ENCODE measurements at places on chromosomes 5 and 9.

DNA sequence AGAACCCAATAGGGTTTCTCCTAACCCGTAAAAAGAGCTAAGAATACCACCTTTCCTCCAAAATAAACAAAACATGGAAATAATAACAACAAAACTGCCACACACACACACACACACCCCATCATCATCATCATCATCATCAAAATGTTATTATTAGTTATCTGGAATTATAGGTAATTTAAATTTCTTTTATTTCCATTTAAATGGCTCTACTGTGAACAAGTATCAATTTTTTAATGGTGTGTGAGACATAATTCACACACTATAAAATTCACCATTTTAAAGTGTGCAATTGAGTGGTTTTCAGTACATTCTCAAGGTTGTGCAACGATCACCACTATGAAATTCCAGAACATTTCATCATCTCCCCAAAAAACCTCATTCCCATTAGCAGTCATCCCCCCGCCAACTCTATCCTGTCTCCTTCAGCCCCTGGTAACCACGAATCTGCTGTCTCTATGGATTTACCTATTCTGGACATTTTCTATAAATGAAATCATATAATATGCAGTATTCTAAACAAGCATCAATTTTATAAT, 172.7 kb downstream of the ROR2 start:
- DNase-seq: no peak

DNA sequence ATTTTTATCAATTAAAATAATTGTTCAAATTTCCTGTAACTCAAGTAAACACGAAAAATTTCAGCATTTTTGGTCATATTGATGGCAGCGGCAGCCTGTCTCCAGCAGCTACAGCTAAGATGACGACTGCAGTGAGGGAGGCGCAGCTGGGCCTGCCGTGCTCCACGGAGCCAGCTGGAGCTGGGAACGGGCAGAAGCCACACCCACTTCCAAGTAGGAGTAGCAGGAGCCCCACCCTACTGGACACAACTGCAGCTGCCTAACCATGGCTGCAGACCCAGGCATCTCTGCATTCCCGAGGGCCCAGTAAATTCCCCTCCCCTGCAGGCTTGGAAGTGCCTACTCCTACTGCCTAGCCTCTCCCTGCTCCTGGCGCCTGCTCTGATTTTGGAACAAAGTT, 2031.7 kb downstream of the EFNA5 start:
- DNase-seq: no peak

DNA sequence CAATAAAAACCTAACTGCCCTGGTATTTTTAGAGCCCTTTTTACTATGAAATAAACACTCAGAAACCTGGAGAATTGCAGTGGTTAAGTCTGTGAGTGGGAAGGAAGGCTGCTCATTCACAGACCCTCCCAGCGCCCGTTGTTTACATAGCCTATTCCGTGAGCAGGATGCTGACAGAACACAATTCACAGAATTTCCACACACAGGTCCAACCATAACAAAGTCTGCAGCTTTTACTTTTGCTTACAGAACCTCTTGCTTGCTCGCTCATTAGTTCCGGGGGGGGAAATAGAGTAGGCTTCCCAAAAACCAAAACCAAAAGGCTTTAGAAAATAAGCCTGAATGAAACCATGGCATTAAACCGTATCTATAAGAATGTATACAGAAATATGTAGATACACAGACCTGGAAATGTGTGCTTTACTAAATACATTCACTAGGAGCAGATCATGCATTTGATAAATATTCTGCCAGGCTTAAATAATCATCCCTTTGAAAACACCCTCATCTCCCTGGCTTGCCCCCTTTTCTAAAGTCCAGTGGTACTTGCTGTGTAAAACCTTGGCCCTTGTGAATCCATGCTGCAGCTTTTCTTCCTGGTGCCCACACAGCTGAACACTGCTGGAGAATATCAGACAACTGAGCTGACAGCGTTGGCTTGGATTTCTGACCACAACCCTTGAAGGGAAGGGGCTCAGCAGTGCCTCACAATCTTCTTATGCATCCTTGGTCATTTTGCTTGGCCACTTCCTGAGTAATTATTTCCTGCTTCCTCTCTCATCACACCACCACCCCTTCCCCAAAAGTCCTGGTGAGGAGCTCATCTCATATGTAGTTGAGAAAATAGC, 128.0 kb downstream of the FANCC start:
- DNase-seq: no peak

DNA sequence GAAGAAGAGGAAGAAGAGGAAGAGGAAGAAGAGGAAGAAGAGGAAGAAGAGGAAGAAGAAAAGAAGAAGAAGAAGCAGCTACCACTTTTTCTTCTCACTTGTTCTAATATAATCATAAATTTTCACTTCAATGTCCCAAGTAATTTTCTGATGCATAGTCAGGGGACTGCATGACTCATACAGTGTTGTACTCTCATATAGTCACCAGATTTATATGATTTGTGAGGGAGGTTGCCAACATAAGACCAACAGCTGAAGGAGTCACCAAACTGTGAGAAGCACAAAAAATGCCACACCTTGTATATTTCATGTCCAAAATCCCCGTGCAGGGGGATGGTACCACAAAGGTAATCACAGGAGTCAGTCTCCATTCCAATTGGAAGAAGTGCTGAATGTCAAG, 32.7 kb upstream of the DMRTA1 start:
- no peak for DNase-seq

- DNase-seq: no peak
Measured at GRCh38 chr5:58318468-58318867, 141.4 kb downstream of the PLK2 start.

DNA sequence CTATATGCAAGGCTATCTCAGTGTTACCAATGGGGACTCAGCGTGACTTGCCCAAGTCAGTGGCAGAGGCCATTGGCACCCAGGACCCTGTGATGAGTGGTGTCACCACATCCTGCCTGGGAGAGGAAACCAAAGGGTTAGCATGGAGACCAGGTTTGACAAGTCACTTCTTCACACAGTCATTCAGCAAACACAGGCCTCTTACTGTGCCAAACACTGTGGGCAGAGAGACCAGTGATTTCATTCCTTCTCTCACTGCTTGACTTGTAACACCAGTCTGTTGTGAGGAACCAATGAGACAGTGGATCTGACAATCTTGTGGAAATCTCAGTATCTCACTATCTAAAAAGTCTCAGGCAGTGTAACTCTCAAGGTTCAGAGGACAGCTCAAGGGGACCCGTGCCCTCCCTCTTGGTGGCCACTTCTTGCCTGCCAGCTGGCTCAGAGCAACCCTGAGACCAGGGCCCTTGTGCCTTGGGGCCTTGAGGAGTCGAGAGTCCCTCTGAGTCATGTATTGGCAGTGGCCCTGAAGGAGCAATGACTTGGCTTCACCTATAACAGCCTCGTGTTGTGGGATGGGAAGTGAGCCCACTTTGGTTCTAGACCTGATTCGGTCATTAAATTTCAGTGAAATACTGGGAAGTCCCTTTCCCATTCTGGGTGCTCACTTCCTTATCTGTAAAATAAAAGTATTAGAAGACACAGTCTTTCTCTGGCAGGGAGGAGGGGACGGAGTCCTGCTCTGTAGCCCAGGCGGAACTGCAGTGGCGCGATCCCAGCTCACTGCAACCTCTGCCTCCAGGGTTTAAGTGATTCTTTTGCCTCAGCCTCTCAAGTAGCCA, 1.6 kb downstream of the FABP6 start:
- no peak for DNase-seq

GRCh38 chr5:78549043-78549442, 99.5 kb downstream of the LHFPL2 start:
- DNase-seq: no peak

- DNase-seq: no peak
Measured at GRCh38 chr5:68994645-68995044, 99.2 kb upstream of the SLC30A5 start.

GRCh38 chr5:68334553-68334886, 119.0 kb downstream of the PIK3R1 start:
- no peak for DNase-seq

GRCh38 chr5:1480217-1480616, 35.0 kb upstream of the SLC6A3 start:
- DNase-seq: no peak

DNA sequence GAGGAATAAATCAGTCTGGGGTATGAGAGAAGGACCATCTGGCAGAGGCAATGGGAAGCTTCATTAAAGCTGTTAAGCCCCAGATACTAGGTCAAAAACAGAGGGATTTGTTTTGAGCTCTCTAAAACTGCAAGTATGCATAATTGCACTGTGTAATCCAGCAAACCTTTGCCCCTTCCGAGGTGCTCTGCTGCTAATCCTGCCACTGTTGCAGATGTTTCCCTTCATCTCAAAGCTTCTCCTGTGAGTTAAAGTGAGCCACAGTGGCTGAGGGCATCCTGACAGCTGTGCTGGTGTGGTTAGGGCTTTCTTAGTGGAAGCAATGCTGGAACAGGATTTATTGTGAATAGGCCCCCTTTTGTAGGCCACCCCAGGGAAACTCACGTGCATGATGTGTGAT, 160.3 kb upstream of the TRPC7 start:
- no peak for DNase-seq

GRCh38 chr9:107307331-107307730, 24.3 kb downstream of the RAD23B start:
- DNase-seq: no peak

DNA sequence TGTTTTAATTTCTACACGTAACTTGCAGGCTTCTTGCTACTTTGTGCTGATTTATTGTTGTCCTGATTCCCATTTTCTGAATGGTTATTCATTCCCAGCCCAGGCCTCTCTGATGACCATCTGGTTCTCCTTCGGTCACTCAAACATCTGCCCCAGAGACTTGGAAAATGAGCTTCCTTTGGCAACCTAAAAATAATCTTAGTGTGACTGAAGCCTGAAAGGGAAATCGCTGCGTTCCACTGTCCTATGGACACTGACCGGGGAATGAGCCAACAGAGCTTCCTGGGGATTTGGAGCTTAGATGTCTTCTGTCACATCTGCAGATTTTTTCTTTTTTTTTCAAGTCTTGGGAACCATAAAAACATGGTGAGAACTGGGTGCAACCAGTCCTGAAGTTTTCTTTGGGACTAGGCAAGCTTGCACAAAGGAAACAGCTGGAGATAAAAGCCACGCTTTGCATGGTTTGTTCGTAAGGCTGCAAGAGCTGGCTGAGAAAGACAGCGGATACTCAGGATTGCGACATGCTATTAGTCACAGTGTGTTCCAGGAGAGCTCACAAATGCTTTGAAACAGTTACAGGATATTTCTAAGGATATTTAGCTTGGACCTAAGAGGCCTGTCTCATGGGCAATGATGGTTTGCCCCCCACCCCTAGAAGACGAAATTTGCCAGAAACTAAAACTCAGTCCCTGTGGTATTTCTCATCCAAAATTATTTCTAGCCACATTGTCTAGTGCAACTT, 146.2 kb downstream of the GOLPH3 start:
- DNase-seq: no peak

- no peak for DNase-seq
Measured at GRCh38 chr5:67815455-67816391, 399.8 kb upstream of the PIK3R1 start.

DNA sequence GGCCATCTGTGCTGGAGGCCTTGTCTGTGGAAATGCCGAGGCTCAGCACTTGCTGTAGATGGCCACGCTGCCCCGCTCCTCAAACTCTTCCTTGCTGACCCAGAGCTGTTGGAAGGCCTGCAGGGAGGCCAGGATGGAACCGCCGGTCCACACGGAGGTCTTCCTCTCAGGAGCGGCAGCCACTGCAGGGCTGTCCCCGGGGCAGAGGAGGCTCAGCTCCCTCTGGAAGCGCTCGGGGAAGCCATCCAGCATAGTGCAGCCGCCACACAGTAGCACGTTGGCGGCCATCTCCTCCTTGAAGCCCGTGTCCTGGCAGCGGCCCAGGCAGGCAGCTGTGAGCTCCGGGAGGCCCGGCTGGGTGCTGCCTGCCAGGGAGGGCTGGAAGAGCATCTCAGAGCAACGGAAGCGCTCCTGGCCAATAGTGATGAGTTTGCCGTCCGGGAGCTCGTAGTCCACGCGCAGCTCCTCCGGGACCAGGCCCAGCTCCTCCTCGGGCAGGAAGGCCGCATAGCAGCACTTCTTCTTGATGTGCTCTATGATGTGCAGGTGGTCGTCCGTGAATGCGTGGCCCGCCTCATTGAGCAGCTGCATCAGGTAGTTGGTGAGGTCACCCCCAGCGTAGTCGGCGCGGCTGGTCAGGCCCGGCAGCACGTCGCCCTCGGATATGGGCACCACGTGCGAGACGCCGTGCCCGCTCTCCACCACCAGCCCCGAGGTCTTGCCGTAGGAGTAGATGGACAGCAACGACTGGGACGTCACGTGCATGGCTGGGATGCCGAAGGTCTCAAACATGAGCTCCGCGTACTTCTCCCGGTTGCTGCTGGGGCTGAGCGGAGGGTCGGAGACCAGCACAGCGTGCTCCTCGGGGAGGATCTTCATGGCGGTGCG, 901 bp downstream of the ACTL7B start:
- no peak for DNase-seq

DNA sequence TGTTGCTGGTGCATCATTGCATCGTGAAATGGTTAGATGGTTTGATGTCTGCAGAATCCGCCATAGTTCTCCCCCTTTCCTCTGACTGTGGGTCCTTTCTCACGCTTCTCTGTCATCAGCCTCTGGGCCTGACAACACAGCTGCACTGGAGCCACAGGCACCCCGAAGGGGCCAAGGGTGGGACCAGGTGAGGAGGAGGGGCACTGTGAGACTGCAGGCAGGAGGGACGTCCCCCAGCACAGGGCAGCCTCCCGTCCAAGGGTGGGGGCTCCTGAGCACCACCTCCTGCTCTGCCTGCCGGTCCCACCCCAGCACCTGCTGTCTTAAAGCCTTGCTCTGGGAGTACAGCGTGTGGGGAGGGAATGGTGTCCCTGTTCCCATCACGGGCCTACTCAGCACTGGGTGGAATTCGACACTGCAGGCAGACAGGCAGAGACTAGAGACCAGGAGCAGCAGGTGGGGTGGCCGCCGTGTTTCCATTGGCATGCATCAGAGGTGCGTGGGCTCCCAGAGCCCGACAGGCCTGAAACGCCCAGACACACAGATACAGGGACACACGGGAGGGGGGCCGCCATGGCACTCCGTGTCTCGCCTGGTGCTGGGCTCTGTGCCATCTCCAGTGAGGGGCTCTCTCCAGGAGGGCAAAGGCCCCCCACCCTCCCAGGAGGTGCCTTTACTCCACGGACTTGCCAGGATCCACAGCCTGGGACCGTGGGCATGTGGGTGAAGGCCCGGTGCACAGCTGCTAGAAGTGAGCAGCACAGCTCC, 15.0 kb downstream of the CACNA1B start:
- DNase-seq: no peak

DNA sequence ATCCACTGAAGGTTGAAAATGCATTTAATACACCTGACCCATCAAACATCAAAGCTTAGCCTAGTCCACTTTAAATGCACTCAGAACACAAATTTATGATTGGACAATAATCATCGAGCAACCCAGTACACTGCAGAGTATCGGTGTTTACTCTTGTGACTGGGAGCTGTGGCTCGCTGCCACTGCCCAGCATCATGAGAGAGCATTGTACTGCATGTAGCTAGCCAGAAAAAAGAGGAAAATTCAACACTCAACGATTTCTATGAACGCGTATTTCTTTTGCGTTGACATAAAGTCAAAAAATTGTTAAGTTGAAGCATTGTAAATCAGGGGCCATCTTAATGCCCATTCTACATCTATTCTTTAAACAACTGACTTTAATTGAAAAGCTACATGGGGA, 95.1 kb upstream of the CD180 start:
- DNase-seq: no peak

- no peak for DNase-seq
Measured at GRCh38 chr9:113996531-113997001, 81.5 kb downstream of the AMBP start.

- no peak for DNase-seq
Measured at GRCh38 chr9:21267485-21268346, 27.9 kb upstream of the IFNA14 start.

- DNase-seq: no peak
Measured at GRCh38 chr5:77662635-77663034, 24.1 kb upstream of the OTP start.
